ENCODE measurements at places on chromosomes 1 and 21. TPM values are rescaled to one million over a fixed set of nuclear protein-coding genes. Genes with fewer than 3 reads are reported as not detected.

DNA sequence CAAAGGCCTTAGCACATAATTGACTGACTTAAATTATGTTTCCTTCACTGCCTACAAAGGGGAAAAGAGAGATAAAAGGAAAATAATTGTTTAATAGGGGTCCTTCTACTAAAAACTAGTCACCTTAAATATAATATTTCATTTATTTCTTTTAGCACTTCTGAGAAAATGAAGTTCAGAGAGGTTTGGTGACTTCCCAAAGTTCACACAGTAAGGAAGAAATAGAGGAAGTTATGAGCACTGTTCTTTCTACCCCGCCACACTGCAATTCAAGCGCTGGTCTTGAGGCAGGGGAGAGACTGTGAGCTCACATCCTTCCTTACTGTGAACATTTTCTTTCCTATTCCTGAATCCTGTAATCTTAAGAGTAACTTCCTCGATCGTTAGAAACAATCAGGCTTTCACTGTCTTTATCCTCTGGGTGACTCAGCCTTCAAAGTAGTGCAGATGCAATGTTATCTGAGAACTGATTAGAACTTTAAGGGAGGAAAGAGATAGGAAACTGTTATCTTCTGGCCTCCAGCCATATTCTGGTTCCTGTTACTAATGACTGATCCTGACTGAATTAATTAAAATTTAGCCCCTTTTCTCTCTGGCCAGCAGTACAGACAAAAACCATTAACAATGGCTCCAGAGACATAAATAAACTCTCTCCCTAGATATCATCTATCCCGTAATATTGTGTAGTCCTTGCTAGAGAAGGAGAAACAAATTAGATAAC lies 6.8 kb downstream of the RGS5 start:
- DNase-seq = no peak

The ZYG11A gene
- not detected for total RNA-seq

- DNase-seq = no peak
Measured at GRCh38 chr1:21865943-21866706, 54.1 kb downstream of the LDLRAD2 start.

DNA sequence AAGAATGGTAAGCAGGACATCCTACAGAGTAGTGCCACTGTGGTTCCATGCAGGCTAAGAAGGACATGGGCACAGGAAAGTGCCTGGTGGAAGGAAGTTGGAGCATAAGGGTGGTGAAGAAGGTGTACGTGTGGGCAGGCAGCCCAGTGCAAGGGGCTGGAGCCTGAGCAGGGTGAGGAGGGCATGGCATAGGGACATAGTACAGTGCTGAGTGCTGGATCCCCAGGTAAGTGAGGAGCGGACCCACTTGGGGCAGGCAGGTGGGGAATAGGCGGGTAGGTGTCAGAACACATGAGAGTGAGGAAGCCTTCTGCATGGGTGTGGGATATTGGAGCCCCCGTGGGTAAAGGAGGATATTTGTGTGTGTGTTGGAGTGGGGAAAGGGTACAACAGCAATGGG lies 15.7 kb upstream of the LRRC53 start:
- DNase-seq = no peak

DNA sequence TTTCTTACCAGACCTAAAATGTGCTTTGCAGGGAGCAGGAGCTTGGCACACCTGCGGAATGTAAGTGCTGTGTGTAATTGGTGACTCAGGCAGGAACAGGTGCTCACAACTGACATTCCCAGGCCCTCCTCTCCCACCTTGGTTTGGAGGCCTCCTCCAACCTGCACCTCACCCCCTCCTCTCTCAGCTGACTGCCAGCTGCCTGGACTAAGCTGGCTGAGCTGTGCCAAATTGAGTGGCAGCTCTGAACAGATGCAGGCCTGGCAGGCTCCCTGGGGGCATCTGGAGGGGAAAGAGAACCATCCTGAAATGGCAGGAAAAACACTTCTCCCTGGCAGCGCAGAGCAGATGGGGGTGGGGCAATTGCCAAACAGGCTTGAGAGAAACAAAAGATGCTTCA lies 91.7 kb upstream of the PGBD5 start:
- DNase-seq = no peak

All from ascending aorta (tissue), 2 donors.